Type B pancreatic cell (in vitro differentiated cells): ENCODE measurements at places on chromosomes 12 and 14.

DNA sequence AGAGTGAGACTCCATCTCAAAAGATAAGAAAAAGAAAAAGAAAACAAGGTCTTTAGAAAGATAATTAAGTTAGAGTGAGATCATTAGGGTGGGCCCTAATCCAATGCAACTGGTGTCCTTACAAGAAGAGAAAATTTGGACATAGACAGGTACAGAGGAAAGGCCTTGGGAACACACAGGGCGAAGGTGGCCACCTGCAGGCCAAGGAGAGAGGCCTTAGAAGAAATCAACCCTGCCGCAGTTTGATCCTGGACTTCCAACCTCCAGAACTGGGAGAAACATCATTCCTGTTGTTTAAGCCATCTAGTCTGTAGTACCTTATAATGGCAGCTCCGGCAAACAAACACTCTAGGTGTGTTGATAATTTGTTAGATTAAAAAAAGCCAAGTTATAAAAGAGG is 491.9 kb downstream of the MED13L start:
- no peak for DNase-seq

DNA sequence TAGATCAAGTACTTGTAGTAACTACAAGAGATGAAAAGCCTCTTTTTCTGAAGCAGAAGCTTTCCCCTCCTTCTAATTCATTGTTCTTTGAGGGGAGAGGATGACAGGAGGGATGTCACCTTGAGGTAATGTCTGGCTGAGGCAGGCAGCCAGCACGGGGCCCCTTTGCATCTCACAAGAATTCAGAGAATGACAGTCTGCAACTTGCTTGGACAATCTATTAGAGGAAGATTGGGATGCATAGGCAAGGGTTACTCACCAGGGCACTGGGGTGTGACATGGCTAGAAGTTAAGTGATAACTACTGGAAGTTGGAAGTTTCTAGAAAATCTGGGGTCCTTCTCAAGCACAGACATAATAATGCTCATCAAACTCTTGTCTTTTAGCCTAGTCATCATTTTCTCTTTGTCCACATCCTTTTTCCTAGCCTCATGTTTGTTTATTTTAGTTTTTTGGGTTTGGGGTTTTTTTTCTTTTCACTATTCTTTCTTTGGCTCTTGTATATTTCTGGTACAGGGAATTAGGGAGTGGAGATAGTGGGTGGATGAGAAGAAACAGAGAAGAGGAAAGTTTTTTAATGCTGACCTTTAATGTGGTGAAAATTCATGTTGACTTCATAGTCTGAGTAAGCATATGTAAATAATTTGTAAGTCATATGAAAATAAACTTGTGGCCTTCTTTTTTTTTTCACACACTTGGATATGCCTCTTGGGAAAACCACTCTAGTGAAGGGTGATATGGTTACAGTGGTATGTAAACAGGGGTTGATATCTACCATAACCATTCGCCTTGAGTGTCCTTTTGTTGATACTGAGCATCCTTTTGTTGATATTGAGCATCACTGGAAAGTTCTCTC is 55.1 kb downstream of the TTLL5 start:
- DNase-seq, result no peak

DNA sequence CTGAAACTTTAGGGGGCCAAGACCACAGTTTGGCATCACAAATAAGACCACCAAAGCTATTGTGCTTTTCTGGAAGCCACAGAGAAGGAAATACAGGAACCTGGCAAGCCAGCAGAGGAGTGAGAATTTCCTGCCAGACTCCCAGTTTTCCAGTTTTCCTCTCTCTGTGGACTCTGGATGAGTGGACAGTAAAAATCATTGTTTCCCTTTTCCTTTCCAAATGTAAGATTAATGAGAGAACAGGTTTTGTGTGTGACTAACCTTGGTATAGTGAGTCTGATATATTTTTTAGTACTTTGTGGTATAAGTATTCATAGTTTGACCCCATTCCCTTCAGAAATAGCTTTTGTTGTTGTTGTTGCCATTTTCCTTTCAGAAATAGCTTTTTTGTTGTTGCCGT is 2.6 kb upstream of the TAC3 start:
- no peak for DNase-seq

GRCh38 chr12:74619884-74620283 is 82.2 kb downstream of the ATXN7L3B start:
- DNase-seq, result no peak

GRCh38 chr12:27186022-27186839 is 57.9 kb upstream of the STK38L start:
- DNase-seq, result no peak

DNA sequence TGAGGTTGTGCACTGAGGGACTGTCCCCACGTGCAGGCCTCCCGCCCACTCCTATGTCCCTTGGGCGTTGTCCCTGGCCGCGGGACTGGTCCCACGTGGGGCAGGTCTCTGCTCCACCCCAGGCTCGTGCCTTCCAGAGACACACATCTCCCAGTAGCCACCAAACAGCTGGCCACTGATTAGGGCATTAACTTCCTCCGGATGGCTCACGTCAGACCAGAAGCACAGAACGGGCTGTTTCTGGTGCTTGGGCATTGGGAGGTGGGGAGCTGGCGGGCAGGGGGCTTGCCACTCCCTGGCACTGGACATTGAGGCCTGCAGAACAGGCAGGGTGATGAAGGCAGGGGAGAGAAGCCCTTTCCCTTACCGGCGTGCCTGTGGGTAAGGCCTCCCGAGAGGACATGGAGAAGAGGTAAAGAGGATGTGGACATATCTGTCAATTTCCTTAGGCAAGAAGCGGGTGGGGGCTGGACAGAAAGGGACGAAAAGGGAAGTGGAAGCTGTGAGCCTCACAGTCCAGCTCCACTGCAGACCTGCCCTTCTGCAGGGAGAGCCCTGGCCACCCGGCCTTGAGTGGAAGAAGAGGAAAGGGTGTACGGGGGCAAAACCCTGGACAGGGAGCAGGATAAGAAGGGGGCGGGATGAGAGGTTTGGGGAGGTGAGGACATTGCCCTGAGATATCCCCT is 101.2 kb downstream of the NINJ2 start:
- no peak for DNase-seq

DNA sequence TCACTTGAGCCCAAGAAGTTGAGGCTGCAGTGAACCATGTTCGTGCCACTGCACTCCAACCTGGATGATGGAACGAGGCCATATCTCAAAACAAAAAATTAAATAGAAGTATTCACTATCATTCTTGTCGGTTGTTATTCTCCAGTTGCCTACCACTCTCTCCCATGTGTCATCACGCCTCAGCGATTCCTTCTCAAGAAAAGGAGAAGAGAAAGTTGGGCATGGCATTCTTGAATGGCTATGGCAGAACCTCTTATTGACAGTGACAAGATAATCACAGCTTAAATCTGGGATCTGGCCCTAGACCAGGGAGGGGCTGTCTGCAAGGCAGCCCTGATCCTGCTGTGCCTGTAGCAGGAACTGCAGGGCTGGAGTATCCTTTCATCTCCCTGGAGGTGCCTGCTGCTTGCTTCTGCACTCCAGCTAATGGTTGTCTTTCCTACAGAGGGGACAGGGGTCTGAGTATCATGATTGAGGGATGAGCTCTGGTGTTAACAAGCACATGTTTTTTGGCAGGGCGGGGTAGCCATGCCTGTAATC is 12.8 kb upstream of the MLEC start:
- DNase-seq, result no peak

DNA sequence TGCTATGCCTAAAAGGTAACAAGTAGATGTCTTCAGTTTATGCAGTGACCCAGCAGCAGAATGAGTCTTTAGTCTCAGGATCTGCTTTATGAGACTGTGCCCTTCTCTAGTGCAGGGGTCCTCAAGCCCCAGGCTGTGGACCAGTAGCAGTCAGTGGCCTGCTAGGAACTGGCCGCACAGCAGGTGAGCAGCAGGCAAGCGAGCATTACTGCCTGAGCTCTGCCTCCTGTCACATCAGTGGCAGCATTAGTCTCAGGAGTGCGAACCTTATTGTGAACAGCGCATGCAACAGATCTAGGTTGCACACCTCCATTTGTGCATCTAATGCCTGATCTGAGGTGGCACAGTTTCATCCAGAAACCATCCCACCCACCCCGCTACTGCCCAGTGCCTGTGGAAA is 38.4 kb downstream of the LRP6 start:
- no peak for DNase-seq

DNA sequence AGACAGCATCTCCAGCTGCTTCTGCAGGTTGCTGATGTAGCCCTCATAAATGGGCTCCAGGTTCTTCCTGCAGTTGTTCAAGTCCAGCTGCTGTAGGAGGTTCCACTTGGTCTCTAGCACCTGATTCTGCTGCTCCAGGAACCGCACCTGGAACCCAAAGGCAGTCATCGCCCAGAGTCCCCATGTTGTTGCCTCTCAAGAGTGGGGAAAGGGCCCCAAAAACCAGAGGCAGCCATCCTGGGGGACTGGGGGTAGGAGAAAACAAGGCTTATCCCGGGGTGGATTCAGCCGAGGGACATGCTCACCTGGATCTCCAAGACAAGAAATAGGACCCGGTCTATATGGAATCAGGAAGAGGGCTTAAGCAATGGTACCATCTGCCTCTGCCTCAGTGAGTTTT is 2.3 kb downstream of the KRT72 start:
- peak; percentile 7 for DNase-seq

GRCh38 chr12:125091401-125091800 is 26.2 kb downstream of the AACS start:
- DNase-seq, result no peak

- no peak for DNase-seq
Measured at GRCh38 chr12:90954921-90955320, at the start of gene CCER1. TSS of gene CCER1 (minus strand) at chr12:90955176. CDS start at chr12:90954742, 434 bp downstream.

GRCh38 chr12:90250766-90251165 is 542.1 kb upstream of the ATP2B1 start:
- DNase-seq, result no peak
